Skin of body (tissue), 3 donors: ENCODE measurements at places on chromosomes 1 and 21.
A peak's percentile ranks its signal among the peaks of the same experiment; 100 is the strongest.

GRCh38 chr1:9066945-9067807, 2.3 kb downstream of the SLC2A5 start:
- peak; percentile 61 for DNase-seq

GRCh38 chr1:171655746-171656116, 3.2 kb upstream of the MYOC start:
- DNase-seq = no peak

DNA sequence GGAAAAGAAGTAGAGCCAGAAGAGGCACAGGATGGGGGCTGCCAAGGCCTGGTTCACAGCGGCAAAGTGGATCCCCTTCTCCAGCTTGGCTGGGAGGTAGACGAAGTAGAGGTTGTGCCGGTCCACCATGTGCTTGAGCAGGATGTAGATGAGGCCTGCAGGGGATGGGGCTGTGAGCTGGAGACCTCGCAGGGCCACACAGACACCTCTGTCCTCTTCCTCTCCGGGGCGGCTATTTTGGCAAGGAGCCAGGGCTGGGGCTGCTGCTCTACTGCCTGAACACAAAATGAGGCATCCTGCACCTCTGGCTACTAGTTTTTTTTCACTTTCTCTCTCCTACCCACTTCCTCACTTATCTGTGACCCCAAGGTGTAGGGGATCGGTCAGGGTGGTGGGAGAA, 32.3 kb downstream of the TMEM63A start:
- DNase-seq = no peak

DNA sequence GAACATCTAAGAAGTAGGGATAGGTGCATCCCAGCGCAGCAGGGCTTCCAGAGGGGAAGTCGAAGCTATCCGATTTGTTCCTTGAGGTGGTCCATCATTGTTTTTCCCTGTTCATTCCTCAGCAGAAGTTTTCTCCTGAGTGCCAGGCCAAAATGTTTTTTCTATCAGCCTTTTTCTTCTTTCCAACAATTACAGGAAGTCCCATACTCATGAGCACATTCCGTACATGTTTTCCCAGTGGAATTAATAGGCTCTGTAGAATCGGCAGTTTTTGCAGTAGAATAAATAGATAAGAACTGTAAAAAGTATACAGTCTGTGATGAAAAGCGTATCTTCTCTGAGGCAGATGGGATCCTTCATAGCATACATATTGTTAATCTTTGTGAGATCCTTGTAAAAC, 24.8 kb downstream of the CD101 start:
- peak; percentile 8 for DNase-seq

GRCh38 chr1:22711591-22712501, 1.2 kb downstream of the EPHB2 start:
- DNase-seq = no peak

DNA sequence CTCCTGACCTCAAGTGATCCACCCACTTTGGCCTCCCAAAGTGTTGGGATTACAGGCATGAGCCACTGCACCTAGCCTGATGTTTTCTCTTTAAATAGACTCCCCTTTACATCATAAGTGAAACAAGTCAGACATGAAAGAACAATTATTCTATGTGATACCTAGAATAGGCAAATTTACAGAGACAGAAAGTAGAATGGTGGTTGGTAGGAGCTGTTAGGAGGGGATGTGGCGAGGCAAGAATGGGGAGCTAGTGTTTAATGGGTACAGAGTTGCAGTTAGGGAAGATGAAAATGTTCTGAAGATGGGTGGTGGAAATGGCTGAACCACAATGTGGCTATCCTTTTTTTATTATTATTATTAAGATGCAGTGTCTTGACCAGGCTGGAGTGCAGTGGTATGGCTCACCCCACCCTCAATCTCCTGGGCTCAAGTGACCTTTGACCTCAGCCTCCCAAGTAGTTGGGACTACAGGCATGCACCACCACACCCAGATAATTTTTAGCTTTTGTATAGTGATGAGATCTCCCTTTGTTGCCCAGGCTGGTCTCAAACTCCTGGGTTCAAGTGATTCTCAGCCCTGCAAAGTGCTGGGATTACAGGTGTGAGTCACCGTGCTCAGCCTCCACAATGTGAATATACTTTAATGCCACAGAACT, 28.4 kb downstream of the ELF3 start:
- no peak for DNase-seq

DNA sequence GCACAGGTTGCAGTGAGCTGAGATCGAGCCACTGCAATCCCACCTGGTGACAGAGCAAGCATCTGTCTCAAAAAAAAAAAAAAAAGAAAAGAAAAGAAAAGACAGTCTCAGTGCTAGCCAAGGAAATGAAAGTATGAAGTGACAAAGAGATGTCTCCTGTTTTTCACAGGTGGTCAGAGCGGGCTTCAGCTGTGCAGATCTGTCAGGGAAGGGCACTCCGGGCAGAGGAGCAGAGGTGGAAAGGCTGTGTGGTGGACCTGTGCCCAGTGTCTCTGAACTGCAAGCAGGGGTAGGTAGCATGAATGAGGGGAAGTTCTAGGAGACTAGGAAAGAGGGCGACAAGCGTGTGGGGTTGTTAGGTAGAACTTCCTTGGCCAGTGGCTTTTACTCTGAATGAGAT, 67.5 kb downstream of the CD247 start:
- no peak for DNase-seq

DNA sequence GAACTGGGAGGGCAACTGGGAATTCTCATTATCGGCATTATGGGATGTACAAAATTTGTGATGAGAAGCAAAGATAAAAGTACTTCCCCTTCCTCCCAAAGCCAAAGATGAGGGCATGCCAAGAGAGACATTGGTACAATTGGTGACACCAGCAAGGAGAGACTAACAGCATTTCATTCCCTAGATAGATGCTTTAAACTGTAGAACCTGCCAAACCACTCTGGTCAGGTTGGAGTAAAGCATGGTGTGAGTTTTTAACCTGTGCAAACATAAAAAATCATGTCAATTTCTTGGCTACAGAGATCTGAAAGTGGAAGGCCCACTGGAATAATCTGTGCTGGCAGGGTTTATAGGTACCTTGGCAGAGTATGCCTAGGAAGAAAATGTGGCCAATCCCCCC, 19.4 kb downstream of the CTXND2 start:
- no peak for DNase-seq

GRCh38 chr1:18297896-18298648, 182.7 kb upstream of the KLHDC7A start:
- no peak for DNase-seq

DNA sequence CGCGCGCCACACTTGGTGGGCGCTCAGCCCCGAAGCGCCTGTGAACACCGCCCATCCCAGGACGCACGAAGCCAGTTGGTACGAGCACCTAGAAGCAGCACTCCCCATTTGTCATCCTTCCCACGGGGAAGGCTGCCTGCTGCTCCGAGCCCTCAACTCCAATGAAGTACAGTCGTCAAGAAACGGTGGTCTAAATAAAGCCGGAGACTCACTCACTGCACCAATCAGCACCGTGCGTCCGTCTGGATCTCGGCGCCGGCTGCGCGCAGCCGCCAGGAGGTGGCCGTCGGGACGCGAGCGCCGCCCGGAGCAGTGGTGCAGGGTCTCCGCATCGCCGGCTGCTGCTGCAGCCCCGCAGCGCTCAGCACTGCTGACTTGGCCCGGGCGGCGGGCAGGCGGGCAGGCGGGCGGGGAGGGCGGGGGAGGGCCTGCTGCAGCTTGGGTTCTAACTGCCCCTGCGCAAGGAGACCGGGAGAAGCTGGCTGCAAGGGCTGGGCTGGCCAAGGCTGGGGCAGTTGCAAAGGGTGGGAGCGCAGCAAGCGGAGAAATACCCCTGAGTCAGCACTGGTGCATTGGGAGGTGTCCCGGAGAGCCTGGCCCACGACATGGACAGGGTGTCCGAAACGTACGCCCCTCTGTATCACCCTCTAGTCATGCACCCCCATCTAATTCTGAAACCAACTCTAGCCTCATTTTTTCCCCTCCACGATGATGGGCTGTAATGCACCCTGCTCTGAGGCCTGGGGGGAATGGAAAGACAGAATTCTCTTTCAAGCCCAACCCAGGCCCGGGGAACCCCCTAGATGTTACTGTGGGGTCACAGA, 35.8 kb upstream of the H6PD start:
- no peak for DNase-seq

- DNase-seq = no peak
Observed at GRCh38 chr21:25907573-25908275, 173.0 kb downstream of the GABPA start.

GRCh38 chr1:11860083-11860482, 1.3 kb upstream of the NPPB start:
- DNase-seq = no peak

GRCh38 chr1:108512239-108513043, 47.5 kb upstream of the EEIG2 start:
- DNase-seq = peak; percentile 26

- no peak for DNase-seq
Observed at GRCh38 chr1:235058695-235059094, 69.9 kb downstream of the TOMM20 start.

DNA sequence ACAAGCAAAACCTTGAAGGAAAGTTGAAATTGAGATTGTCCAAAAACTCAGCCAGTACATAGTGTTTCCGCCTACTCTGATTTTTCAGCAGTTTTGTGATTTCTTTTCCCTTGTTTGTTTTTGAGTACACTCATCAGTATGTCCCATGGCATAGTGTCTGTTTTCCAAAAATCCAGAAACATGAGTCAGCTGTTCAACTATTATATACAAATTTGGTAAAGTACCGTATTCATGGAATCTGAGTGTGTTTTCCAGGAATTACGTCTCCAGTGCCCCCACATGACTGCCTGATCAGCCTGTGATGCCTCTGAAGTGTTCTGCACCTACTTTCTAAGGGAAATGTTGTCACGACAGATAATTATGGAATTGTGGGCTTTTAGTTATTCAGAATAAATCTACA, 186.8 kb downstream of the LTN1 start:
- DNase-seq = no peak

DNA sequence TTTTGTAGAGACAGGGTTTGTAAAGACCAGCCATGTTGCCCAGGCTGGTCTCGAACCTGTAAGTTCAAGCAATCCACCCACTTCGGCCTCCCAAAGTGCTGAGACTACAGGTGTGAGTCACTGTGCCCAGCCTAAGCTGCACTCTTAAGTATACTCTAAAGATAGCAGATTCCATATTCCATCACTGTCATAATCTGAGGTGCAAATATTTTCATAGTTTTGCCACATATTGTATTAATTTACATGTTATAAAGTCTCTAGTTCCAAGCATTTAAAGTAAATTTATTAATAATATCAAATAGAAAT, 121.3 kb downstream of the HFM1 start:
- DNase-seq = no peak

DNA sequence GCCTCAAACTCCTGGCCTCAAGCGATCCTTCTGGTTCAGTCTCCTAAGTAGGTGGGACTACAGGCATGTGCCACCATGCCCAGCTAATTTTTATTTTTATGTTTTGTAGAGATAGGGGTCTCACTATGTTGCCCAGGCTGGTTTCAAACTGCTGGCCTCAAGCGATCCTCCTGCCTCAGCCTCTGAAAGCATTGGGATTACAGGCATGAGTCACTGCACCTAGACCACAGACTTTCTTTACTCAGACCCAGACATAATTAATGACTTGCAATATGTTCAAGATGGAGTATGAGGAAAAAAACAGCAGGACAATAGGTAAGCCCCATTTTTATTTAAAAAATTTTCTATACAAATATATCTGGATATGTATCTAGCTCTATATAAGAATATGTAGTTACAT, 13.2 kb downstream of the KANK4 start:
- DNase-seq = no peak

GRCh38 chr1:114235281-114235680, 81.6 kb upstream of the SYT6 start:
- no peak for DNase-seq

DNA sequence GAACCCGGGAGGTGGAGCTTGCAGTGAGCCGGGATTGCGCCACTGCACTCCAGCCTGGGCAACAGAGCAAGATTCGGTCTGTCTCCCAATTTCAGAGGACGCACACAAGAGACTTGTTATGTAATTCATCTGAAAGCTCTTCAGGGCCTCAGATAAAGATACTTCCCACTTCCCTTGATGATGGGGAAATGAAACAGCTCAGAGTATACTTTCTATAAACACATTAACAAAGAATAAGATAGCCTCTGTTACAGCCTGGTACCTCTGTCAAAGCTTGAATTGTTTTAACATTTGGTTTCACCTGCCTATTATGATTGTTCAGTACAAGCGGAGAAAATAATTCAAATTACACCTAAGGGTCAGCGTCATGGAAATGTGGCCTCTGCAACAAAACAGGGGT, 622.9 kb upstream of the ADGRL4 start:
- DNase-seq = no peak

- DNase-seq = no peak
Observed at GRCh38 chr1:189149547-189150375, 1327.9 kb downstream of the BRINP3 start.

DNA sequence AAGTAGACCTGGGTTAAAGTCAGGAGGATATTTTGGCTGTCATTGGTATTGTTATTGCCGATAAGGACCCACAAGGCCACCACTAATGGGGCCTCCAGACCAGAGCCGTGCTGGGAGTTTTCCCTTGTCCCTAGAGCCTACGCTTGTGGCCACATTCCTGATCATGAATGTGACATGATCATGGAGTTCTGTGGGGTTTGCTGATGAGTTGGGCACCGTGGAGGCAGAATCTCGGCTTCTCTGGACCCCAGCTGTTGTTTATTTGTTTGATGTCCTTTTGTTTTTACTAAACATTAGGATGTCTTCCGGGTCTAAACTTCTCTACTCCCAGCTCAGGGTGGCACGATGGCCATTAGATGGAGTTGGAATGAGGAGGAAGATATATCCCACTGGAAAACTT, 74.9 kb upstream of the TMPRSS2 start:
- no peak for DNase-seq

DNA sequence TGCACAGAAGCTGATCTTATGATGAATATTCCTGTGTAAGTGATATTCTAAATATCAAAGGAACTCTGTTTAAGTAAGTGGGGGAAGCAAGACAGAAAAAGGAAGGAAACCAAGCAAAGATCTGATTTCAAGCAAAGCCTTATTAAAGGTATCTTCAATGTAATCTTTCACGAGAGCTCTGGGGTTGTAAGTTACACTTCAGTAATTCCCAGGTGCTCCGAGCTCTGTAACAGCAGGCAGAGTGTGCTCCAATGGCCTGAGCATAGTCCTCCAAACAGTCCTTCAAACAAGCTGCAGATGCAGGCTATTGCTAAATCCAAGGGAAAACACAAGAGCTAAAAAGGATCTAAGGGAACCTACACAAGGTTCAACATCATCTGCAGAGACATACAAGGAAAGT, 949.7 kb upstream of the TMPRSS15 start:
- DNase-seq = no peak

- no peak for DNase-seq
Observed at GRCh38 chr1:245991266-245991665, 515.8 kb downstream of the SMYD3 start.

DNA sequence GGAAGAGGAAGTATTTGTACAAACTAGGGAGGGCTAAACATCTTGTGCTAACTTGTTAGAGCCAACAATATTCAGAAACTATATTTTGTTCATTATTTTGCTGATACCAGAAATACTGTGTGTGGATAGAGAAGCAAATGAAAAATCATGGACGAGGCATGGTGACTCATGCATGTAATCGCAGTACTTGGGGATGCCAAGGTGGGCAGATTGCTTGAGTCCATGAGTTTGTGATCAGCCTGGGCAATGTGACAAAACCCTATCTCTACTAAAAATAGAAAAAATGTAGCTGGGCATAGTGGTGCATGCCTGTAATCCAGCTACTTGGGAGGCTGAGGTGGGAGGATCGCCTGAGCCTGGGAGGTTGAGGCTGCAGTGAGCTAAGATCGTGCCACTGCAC, 13.4 kb downstream of the LRRC41 start:
- DNase-seq = no peak

- no peak for DNase-seq
Observed at GRCh38 chr1:31504001-31504400, 72.3 kb upstream of the TINAGL1 start.
